ENCODE measurements at places on chromosomes 2 and 18.

- DNase-seq: no peak
Measured at GRCh38 chr2:140696449-140696848, 1434.4 kb downstream of the LRP1B start.

DNA sequence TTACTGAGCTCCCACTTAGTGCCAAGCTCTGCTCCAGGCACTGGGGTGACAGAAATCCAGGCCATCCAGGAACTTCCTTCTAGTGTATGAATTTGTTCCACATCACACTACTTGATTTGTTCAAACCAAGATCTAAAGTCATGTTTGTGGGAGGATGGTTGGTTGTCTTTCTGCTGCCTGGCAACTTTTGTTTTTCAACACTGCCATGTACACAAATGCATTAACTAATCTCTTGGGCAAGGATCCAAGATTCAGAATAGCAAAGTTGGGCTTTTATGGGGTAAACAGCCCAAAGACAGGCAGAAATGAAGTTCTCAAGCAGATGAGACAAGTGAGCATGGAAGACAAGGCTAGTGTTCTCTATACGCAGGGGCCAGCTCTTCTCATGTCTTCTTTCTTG lies 53.4 kb upstream of the PROKR1 start:
- DNase-seq: no peak

- DNase-seq: no peak
Measured at GRCh38 chr2:20433249-20433648, 13.6 kb upstream of the RHOB start.

DNA sequence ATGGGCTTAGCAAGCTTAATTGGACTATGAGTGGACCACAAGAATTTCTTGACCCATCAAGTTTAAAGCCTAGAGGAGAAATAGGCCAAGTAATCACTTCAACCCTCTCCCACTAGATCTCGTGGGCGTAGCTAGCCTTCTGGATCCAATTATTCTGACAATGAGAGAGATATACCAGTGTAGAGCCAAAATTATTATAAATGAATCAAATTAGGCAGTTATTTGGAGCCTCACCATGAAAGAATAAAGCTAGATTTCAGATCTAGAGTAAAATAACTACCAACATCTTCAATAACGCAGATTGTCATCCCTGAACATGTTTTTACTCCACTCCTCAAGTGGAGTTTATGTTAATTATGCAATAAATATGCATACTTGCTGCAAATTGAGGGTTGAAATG lies 143.9 kb upstream of the CDH20 start:
- DNase-seq: no peak

DNA sequence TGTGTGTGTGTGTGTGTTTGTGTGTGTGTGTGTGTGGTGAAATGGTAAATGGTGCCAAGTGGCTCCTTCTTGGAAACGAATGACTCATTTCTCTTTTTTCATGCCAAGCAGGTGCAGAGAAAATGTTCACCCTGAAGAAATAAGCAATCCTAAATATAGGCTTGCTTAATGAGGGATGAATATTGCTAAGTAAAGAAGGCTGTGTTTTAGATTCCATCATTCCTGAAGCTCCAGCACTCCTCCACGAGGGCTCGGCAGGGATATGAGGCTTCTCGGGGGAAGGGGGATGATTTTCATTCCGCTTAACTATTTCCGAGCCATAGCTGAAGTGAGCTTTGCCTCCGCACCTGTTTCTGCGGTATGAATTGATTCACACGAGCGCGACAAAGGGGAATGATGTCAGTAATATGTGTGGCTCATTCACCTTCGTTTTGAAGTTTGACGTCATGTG lies 72.9 kb downstream of the TSN start:
- DNase-seq: no peak

- DNase-seq: no peak
Measured at GRCh38 chr2:176409671-176410070, 140.4 kb downstream of the MTX2 start.

- no peak for DNase-seq
Measured at GRCh38 chr2:20609995-20610357, 40.9 kb downstream of the HS1BP3 start.

DNA sequence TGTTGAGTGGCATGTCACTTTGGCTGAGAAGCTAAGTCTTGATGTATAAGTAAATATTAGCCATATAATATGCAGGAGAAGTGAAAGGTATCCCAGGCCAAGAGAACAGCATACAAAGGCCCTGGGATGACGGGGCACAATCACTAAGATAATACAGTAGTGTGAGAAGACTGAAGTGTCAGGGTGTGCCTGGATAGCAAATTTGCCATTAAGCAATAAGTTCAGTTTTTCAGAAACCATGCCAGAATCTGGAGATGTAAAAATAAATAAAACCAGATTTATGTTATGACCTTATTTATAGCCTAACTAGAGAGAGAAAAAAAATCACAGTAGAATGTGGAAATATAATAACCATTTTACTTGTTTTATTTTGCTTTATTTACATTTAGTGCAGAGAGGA lies 1858.7 kb upstream of the CELF4 start:
- no peak for DNase-seq

DNA sequence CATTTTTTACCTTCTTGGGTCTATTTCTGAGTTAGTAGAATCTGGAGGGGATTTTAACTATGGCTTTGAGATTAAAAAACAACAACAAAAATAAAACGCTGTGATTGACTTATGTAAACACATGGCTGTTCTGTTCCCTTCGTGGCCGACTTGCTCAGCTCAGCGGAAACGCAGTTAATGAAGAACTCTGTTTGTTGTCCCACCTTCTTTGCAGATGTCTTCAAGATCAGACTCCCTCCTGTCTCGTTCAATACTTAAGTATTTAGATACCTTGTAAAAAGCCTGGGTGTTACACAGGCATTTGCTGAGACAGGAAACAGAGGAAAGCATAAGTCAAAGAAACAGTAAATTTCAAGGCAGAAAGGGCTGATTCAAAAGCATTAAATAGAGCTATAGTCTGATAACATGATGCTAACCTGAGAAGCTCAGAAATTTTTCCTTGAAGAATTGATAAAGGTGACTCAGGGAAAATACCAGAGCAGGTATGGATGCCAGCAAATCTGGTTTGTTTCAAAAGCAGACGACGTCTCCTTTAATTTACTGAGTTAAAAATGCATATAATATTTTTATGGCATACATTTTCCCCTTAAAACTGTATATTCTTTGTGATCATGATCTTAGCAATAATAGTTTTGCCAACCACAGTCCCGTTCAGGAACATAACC lies 21.7 kb upstream of the POLI start:
- DNase-seq: no peak

- DNase-seq: no peak
Measured at GRCh38 chr2:9344434-9344833, 78.9 kb downstream of the ITGB1BP1 start.

DNA sequence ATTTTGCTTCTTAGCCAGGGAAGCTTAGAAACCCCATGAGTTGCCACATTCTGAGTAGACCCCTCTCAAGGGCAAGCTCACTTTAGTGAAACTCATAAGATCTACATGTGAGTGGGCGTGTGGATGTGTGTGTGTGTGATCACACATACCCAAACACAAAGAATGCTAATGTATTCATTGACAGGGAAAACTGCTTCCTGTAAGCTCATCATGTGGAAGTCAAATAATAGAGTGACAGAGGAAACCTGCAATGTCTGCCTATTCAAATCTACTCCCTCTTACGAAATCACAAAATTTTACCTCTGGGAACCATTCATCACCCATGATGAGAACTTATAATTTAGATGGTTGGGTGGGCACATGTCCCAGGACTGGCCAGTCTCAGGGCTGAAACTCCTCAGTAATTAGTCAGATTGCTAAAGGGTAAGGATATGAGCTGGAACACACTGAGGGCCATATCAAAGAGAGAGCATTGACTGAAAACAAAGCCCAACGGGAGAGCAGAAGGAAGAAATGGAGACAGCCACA lies 94.5 kb upstream of the CCDC150 start:
- no peak for DNase-seq

DNA sequence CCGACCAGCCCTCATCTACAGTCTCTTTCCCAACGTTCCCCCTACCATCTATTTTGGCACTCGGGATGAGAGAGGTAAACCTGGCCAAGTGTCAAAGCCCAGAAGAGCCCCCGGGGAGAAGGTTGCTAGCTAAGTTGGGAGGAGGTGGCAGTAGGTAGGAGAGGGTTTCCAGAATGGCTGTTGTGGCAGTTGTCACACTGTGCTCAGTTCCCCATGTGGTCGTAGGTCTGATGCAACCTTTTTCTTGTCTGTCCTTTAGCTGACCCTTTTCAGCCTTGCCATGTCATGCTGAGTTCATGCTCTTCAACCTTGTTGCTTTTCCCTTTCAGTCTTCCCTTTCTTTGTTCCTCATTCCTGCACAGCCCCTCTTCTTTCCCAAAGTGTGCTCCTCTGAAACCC lies 34.5 kb downstream of the TTLL4 start:
- DNase-seq: no peak

GRCh38 chr18:54392543-54393023 lies 34.9 kb downstream of the C18orf54 start:
- peak; percentile 66 for DNase-seq

GRCh38 chr2:135004005-135004746 lies 43.1 kb downstream of the MAP3K19 start:
- peak; percentile 61 for DNase-seq

DNA sequence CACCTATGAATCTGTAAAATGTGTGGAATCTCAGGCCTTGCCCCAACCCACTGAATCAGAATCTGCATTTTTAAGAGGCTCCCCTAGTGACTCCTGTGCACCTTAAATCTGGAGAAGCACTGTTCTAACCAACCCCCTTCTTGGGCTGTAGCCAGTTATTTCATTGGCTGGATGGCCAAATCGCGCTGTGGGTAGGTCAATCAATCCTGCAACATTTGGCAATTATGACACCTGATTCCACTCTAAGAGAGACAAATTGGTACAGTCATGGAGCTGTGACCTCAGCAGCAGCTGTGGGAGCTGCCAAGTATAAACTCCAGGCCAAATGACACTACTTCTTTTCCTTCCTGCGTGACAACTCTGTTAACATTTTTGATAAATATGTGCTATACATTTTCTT lies 208.7 kb downstream of the CLIP4 start:
- DNase-seq: peak; percentile 27

- DNase-seq: peak; percentile 41
Measured at GRCh38 chr2:172613040-172613439, 57.1 kb downstream of the PDK1 start.

DNA sequence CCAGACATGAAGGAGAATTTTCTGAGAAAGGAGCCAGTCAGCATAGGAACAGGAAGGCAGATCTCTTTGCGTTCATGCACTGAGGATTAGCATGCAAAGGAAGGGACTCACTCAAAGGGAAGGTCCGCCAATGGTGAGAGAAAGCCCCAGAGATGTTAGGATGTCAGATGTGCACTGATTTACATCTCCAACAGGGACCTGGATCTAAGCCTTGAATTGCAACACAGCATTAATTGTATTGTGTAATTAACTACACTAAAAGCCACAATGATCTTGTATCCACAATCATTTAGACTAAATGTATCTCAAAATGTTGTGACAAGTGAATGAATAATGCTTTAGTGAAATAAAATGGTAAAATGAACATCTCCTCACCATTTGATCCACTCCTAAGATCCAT lies 4.2 kb downstream of the SERPINB5 start:
- DNase-seq: no peak

GRCh38 chr18:11500153-11501122 lies 109.0 kb upstream of the SLC35G4 start:
- DNase-seq: peak; percentile 97

DNA sequence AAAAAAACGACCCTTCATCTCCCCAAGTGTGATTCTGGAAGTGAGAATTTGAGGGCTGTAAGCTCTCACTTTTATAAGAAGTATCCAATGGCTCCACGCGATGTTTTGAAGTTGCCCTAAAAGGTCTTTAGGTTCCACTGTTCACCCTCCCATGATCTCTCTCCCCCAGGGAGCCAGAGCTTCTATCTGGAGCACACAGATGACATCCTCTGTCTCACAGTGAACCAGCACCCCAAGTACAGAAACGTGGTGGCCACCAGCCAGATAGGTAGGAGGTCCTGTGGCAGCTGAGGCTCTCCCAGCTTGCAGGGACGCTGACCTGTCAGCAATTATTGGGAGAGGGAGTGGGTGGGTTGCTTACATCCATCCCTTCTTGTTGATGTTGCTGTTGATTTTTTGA lies 97.8 kb downstream of the RTN4 start:
- DNase-seq: no peak

- DNase-seq: peak; percentile 78
Measured at GRCh38 chr2:5720426-5720825, 28.2 kb downstream of the SOX11 start.

- DNase-seq: no peak
Measured at GRCh38 chr2:10889651-10890215, 22.0 kb upstream of the KCNF1 start.

- no peak for DNase-seq
Measured at GRCh38 chr2:192901446-192901845, 706.7 kb upstream of the TMEFF2 start.

GRCh38 chr18:48955830-48956261 lies 5.1 kb upstream of the SMAD7 start:
- peak; percentile 88 for DNase-seq

DNA sequence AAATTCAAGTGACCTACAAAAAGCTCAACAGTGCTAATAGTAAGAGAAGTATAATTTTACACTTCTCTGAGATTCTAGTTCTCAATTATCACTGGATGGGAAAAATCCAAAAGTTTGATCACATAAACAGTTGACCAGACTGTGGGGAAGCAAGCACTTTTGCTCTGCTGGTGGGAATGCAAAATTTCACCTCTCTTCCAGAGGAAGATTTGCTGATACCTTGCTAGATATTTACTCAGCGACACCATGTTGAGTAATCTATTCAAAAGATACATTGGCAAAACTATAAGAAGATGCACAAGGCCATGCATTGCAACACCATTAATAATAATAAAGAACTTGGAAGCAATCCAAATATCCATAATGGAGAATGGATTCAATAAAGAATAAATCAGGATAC lies 204.4 kb downstream of the MREG start:
- DNase-seq: peak; percentile 24

All from fibroblast of skin of back (primary cell).